NCI-H1417 (cell line): ENCODE measurements at places on chromosomes 2 and 18.

- DNase-seq = no peak
These were observed 208.1 kb downstream of the NCKAP5 start for GRCh38 chr2:133360190-133360589.

GRCh38 chr2:111171337-111171930 is 50.7 kb downstream of the BCL2L11 start:
- DNase-seq = no peak

DNA sequence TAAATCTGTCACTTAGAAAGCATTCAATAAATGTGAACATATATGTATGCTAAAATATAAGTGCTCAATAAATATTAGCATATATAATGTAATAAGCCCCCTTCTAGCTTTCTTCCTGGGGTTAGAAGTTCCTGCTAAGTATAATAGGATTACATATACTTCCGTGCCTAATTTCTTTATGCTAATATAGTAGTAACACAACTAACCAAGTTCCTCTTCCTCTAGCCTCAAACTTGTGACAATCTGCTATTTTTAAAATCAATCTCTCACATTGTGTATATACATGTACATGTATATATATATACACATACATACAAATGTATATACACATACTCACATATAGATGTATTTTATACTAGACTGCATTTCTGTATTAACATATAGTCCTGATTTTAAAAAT is 32.2 kb downstream of the TLK1 start:
- DNase-seq = no peak

- DNase-seq = no peak
These were observed 27.2 kb upstream of the CYTIP start for GRCh38 chr2:157471078-157471477.

DNA sequence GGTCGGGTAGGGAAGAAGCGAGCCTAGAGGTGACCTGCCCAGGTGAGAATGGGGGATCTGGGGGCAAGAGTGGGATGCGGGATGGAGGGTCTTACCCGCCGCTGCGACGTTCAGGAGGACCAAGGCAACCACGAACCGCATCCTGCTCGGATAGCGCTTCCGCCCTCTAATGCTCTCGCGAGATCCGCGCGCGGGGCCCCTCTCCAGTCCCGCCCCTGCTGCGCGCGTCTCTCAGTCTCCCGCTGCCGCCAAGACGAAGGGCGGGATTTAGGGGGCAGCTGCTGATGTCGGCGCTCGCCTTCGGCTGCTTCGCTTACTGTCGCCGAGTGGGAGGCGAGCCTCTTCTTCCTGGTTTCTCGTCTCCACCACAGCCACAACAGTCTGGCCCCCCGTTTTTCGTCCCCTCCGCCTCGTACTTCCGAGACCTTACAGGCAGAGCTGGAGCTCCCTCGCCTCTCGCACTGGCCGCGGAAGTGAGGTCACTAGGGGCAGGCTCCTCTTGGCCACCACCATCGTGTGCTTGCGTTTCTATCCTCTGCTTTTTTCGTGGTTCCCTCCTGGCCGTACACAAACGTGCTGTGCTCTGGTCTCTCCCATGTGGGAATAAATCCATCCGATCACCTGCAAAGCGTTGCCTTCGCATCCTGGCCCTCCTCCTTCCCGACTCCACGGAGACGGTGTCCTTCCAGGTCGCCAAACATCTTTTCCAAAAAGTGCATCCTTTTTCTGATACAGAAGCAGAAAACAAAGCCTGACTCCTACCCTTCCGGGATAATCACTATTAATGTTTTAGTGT is at the start of gene TGOLN2:
TGOLN2 (minus strand) TSS at position 168 of the 796 bp plus-strand sequence; CDS start at position 141, 27 bp downstream.
- peak; percentile 90 for DNase-seq

GRCh38 chr18:77131100-77131651 is 1.4 kb downstream of the MBP start:
- peak; percentile 60 for DNase-seq

GRCh38 chr2:178320011-178320585 is 125.8 kb downstream of the OSBPL6 start:
- DNase-seq = peak; percentile 52

DNA sequence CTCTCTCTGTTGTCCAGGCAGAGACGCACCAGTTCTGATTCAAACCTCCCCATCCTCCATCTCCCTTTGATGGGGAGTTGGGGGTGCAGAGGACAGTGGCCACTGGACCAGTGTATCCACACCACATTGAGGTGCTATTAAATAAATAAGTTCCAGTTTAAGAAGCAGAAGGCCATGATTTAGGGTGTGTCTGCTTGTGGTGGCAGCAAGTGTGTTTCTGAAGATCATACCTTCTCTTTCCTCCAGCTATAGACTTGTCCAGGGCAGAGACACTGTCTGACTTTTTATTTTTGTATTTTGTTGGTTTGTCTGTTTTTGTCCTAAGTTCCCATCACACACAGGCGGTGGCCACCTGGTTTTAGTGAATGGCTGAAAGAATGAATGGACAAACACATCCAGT is 16.5 kb upstream of the INO80C start:
- DNase-seq = no peak

- DNase-seq = no peak
These were observed 35.8 kb downstream of the SLC9A4 start for GRCh38 chr2:102508863-102509262.

GRCh38 chr2:89818873-89819272 is 1127.4 kb downstream of the RPIA start:
- DNase-seq = no peak

DNA sequence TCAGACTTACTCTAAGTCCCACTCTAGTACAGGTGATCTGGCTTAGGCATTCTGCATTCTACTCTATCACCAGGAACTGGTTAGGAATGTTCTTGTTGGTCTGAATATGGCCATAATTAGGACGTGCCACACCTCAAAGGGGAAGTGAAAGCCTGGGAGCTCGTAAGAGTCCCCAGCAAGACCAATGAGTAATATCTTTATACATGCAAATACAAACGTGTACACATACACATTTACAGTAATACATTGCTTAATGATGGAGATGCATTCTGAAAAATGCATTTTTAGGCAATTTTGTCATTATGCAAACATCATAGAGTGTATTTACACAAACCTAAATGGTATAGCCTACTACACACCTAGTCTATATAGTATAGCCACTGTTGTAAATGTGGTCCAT is 19.5 kb upstream of the ERCC3 start:
- DNase-seq = no peak

DNA sequence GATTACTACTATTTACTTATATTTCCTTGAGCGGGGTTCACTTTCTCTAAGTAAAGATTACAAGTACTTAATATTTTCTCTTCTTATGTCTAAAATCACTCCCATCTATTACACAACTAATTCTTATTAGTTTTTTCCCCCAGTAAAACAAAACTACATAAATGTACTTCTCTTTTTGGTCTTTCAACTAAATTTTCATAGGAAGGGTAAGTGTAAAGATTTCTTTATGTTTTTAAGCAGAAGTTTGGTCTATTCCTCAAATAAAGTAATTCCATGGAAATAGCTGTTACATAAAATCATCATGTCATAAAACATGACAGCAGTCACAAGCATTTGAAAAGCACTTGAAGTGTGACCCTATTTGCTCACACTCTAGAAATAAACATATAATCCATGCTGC is 249.0 kb downstream of the ZEB2 start:
- no peak for DNase-seq

- DNase-seq = no peak
These were observed 95.0 kb upstream of the CCDC68 start for GRCh38 chr18:55054021-55054990.

DNA sequence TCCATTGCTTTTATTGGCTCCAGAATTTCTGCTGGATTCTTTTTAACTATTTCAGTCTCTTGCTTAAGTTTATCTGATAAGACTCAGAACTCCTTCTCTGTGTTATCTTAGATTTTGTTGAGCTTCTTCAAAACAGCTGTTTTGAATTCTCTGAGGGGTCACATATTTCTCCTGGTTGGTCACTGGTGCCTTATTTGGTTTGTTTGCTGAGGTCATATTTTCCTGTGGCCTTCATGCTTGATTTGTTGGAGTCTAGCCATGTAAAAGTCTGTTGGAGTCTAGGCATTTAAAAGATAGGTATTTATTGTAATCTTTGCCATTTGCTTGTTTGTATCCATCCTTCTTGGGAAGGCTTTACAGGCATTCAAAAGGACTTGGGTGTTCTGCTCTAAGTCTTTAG is 398.7 kb downstream of the DSEL start:
- no peak for DNase-seq

DNA sequence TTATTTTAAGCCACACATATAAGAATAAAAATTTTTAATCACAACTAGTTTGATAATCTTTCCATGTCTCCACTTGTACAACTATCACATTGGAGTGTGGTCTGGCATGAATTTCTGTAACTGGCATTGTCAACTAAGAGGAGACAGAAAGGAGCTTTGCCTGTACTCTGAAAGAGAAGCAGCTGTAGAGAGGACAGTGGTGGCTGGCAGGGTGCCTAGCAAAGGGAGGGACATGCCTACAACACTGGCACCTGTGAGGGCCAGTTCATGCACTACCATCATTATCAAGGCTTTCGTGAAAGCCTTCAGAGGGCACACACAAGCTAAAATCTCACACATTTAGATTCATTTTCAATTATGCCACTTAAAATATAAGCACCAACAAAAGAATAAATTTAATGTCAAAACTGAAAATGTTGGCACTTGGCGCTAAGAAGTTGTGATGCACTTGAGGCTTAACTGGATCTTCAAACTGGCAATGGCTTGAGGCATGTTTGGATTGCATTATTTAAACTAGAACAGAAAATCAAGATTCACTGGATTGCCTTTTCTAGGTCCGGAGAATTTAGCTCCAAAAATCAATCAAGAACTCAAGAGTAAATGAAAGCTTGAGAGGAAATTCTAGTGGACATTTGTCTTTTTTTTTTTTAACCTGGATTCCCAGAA is 238.6 kb downstream of the ZNF385B start:
- DNase-seq = no peak

DNA sequence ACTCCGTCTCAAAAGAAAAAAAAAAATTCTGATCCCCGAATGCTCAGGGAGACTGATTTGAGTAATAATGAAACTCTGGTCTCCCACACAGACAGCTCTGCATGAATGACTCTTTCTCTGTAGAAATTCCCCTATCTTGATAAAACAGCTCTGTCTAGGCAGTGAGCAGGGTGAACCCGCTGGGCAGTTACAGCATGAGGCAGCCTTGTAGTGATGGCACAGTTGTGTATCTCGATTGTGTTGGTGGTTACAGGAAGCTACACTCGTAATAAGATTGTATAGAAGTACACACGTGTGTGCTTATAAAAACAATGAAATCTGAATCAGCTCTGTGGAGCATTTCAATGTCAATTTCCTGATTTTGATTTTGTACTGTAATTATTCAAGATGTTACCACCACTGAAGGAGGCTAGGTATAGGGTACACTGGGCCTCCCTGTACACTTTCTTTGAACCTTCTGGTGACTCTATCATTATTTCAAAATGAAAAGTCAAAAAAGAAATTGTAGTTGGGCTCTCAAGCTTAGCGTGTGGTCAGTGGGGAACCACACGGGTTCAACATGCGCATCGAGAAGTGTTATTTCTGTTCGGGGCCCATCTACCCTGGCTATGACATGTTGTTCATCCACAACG is 34.9 kb upstream of the ATP8B1 start:
- no peak for DNase-seq

DNA sequence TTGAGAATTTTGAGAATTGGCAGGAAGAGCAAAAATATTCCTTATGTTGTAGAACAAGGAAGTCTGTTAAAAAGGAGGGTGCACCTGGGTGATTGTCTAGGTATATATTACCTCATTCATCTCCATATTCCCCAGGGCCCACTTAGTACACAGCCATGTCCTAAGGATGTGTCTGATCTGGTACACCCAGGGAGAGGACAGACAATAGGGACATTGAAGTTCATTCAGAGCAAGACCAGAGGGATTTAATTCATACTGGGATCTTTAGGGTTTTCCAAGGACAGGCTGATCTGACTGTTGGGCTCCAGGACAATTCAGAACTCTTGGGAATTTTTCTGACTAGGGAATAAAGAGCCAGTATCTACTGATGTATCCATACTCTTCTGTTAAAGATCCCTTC is 112.1 kb downstream of the PHLPP1 start:
- no peak for DNase-seq

GRCh38 chr2:173441222-173441621 is 86.5 kb downstream of the CDCA7 start:
- no peak for DNase-seq

DNA sequence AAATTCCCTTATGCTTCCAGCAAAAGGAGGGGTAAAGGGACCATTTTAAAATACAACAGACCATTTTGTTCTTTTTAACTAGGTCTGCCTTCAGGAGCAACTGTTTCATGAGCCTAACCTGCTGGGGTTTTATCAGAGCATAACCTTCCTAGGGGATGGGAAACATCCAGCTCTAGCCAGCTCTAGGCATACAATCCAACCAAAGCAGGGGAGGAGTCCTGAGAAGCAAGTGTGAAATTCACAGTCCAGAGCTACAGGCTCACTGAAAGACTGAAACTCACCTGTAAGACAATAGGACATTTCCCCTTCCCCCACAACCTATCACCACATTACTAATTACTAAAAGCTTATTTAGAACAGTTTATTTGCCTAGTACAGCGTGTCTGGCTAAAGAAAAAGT is 1296.6 kb upstream of the DDX18 start:
- DNase-seq = no peak

- DNase-seq = no peak
These were observed 62.1 kb downstream of the COA5 start for GRCh38 chr2:98546186-98546585.

- DNase-seq = peak; percentile 42
These were observed 187.5 kb downstream of the TWIST2 start for GRCh38 chr2:239035361-239035814.

GRCh38 chr2:207352978-207353671 is 176.6 kb upstream of the CREB1 start:
- DNase-seq = peak; percentile 24

GRCh38 chr2:215705281-215705680 is 269.4 kb upstream of the FN1 start:
- DNase-seq = no peak

DNA sequence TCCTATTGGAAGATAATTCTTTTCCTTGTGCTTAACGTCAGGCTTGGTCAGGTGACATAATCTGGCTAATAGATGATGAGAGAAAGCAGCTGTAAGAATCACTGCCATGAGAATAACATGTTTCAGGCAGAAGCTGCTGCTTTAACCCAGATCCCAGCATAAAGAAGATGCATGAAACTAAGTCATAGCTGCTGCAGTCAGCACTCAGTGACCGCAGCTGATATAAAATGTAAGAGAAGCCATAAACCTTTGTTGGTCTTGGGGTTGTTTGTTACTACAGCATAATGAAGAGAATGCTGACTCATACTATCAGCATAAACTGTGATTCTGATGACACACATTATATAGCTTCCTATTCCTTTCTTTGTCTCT is 274.3 kb upstream of the TRIB2 start:
- DNase-seq = no peak

DNA sequence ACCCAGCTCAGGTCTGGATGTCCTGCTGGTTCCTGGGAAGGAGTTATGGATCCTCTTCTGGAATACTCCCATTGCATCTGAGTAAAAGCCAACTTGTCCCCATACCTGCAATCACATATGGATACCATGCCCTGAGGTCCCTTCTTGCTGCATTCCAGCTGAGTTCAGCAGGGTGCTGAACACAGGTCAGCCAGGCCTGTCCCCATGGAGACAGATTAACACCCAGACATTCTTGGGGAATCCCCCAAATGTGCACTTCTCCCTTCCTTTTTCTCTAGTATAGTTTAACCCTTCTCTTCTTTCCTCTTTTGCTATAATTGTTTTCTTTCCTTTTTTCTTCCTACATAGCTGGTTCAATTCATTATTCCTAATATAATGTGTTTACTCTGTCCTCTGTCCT is 799.6 kb upstream of the HS6ST1 start:
- no peak for DNase-seq

GRCh38 chr2:17803497-17803896 is 12.8 kb upstream of the MSGN1 start:
- DNase-seq = no peak
